ENCODE measurements at places on chromosomes 16 and 17.

DNA sequence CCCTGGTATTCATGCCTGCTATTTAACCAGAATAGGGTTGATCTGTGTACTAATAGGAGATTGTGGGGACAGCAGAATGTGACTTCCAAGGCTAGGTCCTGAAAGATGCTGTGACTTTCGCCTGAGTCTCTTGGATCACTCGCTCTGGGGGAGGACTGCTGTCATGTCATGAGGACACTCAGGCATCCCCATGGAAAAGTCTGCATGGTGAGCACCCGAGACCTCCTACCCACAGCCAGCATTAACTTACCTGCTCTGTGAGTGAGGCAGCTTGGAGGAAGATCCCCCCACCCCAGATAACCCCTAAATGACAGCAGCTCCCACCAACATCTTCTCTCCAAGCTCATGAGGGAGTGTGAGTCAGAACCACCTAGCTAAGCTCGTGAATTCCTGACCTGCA, 30.3 kb upstream of the C16orf78 start:
- no peak for DNase-seq

DNA sequence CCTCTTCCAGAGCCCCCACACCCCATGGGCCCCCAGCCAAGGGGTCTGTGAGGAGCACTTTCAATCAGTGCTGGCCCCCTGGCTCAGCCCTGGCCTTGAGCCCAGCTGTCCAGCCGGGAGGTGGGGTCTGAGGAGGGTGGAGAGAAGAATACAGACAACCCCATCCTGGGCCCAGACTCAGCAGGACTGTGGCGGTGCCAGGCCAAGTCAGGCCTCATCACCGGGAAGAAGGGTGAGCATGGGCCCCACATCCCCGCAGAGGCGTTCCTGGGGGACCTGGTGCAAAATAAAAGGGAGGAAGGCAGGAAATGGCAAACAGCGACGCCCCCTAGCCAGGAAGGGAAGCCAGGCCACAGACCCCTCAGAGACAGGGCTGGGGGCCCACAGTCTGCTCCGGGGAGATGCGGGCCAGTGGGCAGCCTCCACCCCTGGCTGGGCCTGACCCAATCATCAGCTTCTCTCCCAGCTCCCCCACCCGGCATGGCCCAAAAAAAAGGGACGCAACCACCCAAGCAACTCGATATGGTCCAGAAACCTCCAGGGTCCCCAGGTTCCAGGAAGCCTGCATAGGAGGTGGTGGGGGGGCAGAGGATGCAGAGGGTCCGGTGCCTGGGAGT, 20.6 kb downstream of the ZNF423 start:
- DNase-seq = no peak

- no peak for DNase-seq
These were observed 453 bp downstream of the MMP25 start for GRCh38 chr16:3046641-3047386.

DNA sequence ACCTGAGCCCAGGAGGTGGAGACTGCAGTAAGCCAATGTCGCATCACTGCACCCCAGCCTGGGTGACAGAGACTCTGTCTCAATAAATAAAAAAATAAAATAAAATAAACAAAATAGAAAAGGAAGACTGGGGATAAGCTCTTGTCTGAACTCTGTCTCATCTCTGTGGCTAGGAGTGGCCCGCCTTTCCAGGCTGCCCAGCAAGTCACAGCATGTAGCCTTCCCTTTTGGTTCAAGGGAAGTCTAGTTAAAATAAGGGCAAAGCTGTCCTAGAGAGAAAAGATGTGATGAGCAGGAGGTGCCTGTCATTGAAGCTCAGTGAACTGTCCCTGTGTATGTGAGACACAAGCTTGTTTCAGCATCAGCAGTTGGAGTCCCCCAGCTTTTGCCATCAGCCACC, 2.7 kb upstream of the GFAP start:
- DNase-seq = no peak

- DNase-seq = no peak
These were observed 36.2 kb downstream of the KSR1 start for GRCh38 chr17:27492470-27492869.

DNA sequence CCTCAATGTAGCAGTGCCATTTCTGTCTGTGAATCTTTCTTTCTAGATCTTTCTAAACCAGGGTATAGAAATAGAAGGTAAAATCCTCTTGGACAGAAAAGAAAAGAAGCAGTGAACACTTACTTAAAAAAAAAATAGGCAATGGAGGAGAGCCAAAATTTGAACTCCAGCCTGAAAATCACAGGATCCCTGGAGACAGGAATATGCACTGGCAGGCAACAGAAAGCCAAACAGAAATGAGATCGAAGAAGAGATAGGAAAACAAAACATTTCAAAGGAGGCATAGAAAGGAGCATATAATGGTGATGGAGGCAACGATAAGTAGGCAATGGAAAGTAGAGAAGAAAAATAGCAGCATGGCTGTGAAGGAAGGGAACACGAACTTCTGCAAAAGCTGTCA, 253.7 kb upstream of the HSBP1 start:
- peak; percentile 69 for DNase-seq
